ENCODE measurements at places on chromosomes 5 and 9.

- DNase-seq = no peak
Observed at GRCh38 chr9:117718085-117718484, 13.9 kb downstream of the TLR4 start.

DNA sequence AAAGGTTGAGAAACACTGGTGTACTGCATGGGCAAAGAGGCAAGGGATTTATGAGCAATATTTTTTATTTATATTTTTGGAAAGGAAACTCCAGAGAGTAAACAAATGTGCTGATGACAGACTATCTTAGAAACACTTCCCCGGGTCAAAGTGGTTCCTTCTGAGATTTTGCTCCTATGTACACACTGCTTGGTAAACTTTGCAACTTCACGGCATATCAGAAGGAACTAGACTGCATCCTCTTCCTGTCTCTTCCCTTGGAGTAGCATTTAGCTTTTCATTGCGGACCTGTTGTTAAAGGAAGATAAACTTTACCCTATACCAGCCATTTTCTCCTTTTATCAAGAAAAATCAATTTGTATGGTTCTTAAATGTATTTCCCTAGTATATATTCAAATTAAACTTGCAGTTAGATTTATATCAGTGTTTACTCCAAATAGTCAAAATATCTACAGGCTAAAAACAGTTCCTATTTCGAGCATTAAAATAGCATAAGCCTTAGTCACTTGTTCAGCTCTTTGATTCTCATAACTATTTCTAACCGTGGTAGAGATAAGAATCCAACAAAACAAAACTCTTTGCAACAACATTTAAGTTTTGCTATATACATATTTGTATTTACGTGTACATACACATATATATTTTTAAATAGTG, 48.0 kb upstream of the LRRC19 start:
- DNase-seq = peak; percentile 33

GRCh38 chr5:127026166-127026565, 4.2 kb downstream of the MARCHF3 start:
- no peak for DNase-seq

DNA sequence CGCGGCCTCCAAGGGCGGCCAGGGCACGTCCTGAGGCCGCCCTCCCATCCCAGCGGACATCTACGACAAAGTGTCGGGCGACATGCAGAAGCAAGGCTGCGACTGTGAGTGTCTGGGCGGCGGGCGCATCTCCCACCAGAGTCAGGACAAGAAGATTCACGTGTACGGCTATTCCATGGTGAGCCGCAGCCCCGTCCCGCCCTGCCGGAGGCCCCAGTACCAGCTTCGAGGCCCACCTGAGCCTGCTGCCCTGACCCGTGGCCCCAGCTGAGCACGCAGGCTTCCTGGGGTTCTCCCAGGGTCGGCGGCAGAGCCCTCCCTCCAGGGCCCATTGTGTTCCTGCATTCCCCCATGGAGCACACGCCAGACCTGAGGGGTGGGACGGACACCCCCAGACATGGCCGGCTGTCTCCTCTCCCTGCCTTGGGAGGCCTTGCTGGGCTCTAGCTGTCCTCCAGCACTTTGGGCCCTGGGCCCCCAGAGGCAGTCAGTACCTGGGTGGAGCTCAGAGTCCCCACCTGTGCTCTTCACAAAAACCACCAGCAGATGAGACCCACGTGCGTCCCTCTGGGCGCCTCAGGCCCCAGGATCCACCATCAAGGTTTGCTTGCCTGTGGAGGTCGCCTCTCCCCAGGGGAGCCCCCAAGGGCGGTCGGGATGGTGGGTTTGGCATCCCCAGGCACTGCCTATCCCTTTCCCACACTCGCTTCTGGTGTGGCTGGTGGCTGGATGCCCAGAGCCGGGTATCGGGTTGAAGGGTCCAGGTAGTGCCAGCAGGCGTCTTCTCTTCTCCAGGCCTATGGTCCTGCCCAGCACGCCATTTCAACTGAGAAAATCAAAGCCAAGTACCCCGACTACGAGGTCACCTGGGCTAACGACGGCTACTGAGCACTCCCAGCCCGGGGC, 1.0 kb downstream of the PHPT1 start:
- no peak for DNase-seq

DNA sequence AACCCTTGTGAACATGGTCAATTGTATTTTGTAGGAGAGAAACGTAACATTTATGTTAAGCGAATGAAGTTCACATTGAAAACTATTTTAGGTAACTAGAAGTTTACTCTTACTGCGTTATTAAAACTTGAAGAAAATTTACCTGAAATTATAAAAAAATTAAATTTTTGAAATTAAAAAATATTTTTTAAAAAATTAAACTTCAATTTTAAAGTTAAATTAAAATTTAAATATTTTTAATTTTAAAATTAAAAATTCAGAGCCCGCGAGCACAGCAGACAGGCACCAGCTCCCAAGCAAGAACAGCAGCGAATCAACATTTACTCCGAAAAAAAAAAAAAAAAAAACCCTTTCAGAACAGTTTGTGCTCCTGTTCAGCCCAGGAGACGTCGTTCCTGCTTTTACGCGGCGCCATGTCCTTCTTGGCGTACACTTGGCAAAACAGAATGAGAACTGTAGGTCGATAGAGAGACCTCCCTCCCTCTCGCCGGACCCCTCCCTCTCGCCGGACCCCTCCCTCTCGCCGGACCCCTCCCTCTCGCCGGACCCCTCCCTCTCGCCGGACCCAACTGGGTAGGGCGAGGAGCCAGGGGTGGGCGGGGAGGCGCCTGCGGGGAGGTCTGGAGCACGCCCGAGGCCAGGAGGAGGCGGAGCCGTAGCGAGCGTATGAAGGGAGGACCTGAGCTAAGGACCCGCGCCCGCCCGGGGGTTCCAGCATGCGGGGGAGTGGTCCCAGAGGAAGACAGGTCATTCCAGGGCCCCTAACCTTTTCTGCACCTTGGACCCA, 235.8 kb downstream of the ROR2 start:
- DNase-seq = peak; percentile 89

GRCh38 chr5:6592601-6593000, 40.2 kb downstream of the NSUN2 start:
- no peak for DNase-seq

- no peak for DNase-seq
Observed at GRCh38 chr9:94210616-94211603, 48.2 kb upstream of the ZNF169 start.

- DNase-seq = no peak
Observed at GRCh38 chr9:74556685-74557084, 59.5 kb downstream of the RORB start.

GRCh38 chr5:155773680-155774079, 553.3 kb upstream of the SGCD start:
- DNase-seq = no peak

DNA sequence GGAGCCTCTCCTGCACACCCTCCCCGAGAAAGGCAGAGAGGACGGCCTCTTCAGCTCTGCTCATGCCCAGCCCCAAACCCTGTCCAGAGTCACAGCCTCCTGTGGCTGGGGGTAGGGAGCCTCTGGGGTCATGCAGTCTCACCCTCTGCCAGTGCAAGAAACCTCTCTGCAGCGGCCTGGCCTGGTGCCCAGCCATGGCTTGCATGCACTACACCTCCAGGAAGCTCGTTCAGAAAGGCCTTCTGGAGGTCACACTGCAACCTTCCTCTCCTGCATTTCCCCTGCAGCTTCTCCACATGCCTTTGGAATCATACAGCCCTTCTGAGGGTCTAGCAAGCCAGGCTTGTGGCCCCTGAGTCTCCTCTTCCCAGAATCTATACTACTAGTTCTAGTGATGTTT, 17.9 kb downstream of the CSF1R start:
- peak; percentile 43 for DNase-seq

DNA sequence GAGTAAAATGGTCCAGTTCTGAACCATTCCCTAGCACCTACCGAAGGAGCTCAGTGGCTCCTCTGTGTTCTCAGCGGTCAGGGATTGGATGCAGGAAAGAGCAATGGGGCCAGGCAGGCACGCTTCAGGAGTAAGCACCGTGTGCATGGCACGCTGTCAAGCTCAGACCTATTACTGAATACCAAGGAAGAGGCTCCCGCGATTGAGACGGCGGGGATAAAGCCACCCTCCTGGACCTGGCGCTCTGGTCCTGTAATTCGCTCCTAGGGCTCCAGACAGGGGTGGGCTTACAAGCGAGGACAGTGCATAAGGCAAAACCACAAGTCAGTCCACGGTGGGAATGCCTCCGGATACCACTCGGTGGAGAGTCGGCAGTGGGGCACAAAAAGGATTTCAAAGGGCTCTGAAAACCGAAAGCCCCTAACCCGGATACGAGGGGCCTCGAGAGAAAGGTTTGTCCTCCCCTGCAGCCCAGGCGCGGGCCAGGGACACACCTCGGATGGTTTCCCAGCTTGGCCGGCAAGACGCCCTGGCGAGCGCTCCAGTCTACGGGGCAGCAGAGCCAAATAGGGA, 988 bp downstream of the OXCT1 start:
- DNase-seq = peak; percentile 67

- peak; percentile 79 for DNase-seq
Observed at GRCh38 chr5:135977375-135977928, 22.7 kb upstream of the LECT2 start.

DNA sequence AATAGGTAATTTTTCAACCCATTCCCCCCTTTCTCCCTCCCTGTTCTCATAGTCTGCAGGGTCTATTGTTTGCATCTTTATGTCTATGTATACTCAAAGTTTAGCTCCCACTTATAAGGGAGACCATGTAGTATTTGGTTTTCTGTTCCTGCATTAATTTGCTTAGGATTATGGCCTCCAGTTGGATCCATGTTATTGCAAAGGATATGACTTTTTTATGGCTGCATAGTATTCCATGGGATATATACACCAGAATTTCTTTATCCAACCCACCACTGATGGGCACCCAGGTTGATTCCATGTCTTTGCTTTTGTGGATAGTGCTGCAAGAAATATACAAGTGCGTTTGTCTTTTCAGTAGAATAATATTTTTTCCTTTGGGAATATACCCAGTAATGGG, 761.6 kb upstream of the GRAMD2B start:
- DNase-seq = no peak

GRCh38 chr9:114289571-114290481, 33.1 kb upstream of the ORM1 start:
- DNase-seq = no peak

GRCh38 chr9:123399803-123400378, 43.9 kb downstream of the CRB2 start:
- DNase-seq = no peak

GRCh38 chr5:14962604-14963003, 91.0 kb upstream of the ANKH start:
- no peak for DNase-seq

DNA sequence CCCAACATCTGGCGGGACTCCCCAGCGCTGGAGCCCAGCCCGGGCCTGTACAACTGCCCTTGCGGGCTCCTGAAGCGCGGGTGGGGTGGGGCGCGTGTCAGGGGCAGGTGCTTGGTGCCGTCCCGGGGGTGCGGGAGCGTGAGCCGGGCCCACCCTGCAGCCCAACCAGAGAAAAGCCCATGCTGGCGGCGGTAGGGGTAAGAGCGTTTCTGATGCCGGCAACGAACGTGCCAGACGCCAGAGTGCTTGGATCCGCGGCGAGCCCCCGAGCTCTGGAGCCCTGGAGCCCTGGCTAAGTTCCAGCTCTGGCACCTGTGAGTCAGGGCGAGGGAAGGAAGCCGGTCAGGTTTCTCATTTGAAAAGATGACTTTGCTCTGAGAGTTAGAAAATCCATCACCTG, 58.0 kb downstream of the ZNF510 start:
- peak; percentile 43 for DNase-seq

- DNase-seq = no peak
Observed at GRCh38 chr5:115869256-115869795, 27.6 kb downstream of the AP3S1 start.

DNA sequence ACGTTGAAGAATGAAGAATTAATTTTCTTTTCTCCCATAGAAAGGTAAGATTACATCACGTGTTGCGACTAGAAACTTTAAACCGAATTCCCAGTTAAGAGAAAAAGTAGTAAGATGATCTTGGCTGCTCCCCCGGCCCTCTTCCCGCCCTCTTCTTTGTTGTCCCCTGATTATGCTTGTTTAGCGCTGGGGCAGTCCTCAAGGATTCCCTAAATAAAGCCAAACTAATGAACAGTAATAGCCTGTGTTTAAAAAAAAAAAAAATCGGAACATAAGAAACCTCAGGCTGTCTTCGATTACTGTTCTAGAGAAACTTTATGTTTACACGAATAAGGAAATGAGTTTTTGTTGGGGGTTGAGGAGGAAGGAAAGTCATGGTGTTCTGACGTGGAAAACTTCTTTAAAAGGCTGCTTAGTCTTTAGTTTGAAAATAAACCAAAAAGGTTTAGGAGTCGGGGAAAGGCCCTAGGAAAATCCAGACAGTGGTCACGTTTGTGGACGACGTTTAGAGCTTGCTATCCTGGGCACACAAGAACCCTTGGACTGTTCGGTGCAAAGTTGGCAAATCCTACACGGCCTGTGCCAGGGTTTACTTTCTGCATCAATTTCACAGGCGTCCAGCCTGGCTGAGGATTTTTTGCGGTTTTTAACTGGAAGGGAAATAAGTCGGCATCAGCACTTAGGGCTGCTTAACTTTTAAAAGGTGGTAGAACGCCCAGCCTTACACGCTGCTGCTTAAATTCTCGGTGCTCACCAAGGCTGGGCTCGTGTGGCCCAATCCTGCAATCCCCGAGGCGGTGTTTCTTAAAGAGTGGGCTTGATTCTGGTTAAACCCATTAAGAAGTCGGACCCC, 1.1 kb upstream of the MAT2B start:
- DNase-seq = peak; percentile 57

GRCh38 chr5:170628028-170628427, 124.2 kb downstream of the KCNIP1 start:
- DNase-seq = no peak

GRCh38 chr9:120690372-120690771, 23.9 kb downstream of the MEGF9 start:
- DNase-seq = no peak

DNA sequence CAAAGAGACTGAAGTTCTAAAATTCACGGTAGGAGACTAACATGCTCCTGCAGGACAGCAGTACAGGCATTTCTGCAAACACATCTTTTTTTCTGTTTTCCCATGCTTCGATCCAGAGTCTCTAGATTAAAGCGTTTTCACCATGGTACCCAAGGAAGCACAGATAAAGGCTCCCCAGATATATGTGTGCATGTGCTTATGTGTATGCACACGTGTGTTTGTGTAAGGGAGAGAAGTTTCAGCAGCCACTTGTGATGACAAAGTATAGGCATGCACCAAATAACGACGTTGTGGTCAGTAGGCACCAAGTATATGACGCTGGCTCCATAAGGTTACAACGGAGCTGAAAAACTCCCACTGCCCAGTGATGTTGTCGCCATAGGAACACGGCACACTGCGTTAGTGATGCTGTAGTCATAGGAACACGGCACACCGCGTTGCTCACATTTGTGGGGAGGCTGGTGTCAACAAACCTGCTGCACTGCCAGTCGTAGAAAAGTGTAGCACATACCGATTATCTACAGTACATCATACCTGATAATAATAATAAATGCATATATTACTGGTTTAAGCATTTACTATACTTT, 21.7 kb downstream of the MED10 start:
- no peak for DNase-seq

- DNase-seq = no peak
Observed at GRCh38 chr5:78719504-78720219, 71.1 kb upstream of the LHFPL2 start.

DNA sequence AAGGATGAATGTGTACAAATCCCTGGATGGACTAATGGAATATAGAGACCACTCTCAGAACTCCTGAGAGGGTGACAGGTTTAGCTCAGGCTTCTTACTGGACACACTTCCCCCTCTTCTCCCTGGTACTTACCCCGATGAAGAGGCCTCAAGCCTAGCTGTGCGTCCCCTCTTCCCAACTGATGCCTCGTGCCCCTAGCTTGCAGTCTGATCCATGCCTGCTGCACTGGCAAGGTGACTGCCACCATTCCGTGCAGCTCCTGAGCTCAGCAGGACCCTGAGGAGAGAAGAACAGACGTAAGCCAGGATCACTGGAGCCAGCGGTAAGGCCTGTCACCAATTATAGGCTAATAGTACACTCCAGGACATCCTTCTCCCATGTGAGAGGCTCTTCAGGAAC, 5.5 kb upstream of the STOML2 start:
- DNase-seq = no peak

Measured in stomach (tissue), 19 donors.